RWPE2 (cell line): ENCODE measurements at places on chromosomes 12 and 14.

GRCh38 chr14:22513066-22513812, 75.8 kb downstream of the DAD1 start:
- no peak overlapping the region for H3K4me3 ChIP-seq
- no peaks in the 10 kb centered on the region for H3K4me1 ChIP-seq
- no peaks in the 10 kb centered on the region for H3K27me3 ChIP-seq
- no peaks in the 10 kb centered on the region for H3K36me3 ChIP-seq

DNA sequence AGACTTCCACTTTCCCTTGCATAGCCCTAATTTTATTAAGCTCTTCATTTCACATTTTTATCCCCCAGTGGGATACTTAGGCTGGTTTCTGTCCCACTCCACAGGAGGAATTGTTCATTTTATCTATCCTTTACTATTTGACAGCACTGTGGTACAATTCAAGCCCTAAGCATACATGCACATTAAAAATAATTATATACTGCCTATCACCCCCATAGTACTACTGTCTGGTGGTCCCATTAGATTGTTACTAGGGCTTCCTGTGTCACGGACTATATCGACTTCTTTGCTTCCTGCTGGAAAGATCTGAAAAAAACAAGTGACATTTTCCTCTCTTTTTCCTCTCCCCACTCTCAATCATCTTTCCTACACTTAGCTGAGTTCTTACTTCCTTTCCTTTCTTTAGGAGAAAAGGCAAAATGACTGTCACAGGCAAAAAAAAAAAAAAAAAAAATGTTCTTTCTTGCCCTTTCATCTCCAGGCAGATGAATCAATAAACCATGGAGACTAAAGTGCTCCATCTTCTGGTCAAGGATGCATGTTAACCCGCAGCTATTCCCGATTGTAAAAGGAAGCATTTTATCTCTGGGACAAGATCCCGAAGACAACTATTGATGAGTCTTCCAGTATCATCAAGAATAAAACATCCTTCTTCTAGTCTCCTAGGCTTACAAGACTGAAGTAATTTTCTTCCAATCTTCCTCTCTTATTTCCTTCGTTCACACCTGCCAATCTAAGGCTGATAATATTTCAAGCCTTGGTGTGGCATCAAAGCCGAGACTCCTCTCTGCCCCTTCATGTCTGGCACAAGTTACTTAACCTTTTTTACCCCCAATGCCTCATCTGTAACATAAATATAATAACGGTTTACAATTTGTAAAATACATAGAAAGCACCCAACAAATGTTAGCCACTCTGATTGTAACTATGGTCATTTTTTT, 94.4 kb upstream of the PLEKHG7 start:
- H3K27ac ChIP-seq, result peak overlapping the region; percentile 98
- peaks cover 9% of the 10 kb centered on the region for H3K4me1 ChIP-seq
- H3K4me3 ChIP-seq, result no peak overlapping the region
- no peaks in the 10 kb centered on the region for H3K27me3 ChIP-seq

GRCh38 chr12:12229556-12230092, 37.2 kb downstream of the LRP6 start:
- DNase-seq, result no peak
- no peaks in the 10 kb centered on the region for H3K36me3 ChIP-seq
- H3K27me3 ChIP-seq, result no peaks in the 10 kb centered on the region
- H3K27ac ChIP-seq, result no peak overlapping the region

- peaks cover 5% of the 10 kb centered on the region for H3K36me3 ChIP-seq
- H3K4me3 ChIP-seq, result no peak overlapping the region
- no peak for DNase-seq
- H3K27me3 ChIP-seq, result no peaks in the 10 kb centered on the region
Observed at GRCh38 chr14:54727929-54728328, 161.0 kb downstream of the SAMD4A start.

DNA sequence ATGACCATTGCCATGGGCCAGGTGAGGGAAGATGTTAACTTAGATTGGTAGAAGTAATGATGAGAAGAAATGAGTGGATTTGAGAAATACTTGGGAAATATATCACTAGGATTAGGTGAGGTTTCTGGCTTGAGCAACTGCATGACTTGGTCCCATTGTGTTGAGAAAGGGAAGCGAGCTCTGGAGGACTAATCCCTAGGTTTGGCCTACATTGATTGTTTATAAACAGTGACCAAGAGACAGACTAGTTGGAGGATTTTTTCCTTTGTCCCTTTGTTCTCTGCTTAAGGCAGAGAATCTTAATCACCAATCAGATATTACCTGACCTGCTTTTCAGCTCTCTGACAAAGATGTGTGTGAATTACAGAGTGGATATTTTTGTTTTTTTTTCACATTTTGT, 100.5 kb downstream of the AEBP2 start:
- DNase-seq, result no peak
- no peak overlapping the region for H3K27ac ChIP-seq
- H3K36me3 ChIP-seq, result no peaks in the 10 kb centered on the region
- no peak overlapping the region for H3K4me3 ChIP-seq

DNA sequence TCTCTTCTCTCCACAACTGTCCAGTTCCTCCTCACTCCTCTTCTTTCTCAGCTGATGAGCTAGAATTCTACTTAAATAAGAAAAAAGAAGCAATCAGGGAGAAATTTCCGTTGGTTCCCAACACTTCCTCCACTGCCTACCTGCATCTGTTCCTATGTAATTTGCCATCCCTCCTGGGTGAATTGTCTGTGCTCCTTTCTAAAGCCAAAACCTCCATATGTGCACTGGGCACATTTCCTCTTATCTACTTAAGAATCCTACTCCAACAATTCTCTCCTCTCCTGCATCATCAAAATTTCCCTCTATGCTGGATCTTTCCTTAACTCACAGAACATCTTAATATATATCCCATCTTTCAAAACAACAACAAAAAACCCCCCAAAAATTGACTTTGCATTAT, 35.2 kb downstream of the GPR65 start:
- no peak overlapping the region for H3K27ac ChIP-seq
- no peaks in the 10 kb centered on the region for H3K27me3 ChIP-seq
- H3K4me1 ChIP-seq, result peaks cover 3% of the 10 kb centered on the region
- H3K36me3 ChIP-seq, result no peaks in the 10 kb centered on the region
- H3K4me3 ChIP-seq, result no peak overlapping the region

- no peaks in the 10 kb centered on the region for H3K27me3 ChIP-seq
- peaks cover 12% of the 10 kb centered on the region for H3K36me3 ChIP-seq
- H3K4me3 ChIP-seq, result no peak overlapping the region
- no peak for DNase-seq
- no peak overlapping the region for H3K27ac ChIP-seq
Observed at GRCh38 chr12:51012570-51013236, 13.5 kb downstream of the SLC11A2 start.

DNA sequence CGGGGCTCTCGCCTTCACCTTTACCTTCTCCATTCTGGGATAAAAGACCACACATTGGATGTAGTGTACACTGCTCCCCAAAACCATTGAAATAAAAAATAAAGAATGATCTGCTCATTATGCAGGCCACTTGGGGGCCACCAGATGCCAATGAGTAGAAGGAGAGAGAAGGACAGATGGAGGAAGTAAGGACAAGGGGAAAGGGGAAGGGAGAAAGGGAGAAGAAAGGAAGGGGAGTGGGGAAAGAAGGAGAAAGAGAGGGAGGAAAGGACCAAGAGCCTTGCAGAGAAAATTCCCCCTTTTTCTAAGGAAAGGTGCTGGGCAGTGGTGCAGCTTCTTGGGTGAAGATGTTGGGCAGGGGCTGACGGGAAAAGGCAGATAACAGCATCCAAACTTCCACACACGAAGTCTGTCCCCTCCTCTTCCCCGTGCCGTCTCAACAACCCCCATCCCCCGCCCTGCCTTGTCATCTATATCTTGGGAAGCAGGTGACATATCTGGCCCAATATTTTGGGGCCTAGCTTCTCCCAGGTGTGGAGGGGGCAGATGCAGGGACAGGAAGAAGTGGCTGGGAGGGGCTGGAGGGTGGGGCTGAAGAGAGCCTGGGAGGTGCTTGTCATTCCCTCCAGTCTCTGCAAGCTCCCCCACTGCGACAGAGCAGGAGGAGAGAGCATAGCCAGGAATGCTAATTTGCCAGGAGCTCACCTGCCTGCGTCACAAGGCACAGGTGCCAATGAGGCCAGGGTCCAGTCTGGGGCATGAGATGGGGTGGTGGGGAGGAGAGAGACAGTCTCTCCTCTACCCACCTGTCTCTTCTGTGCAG, 107.5 kb downstream of the SINHCAF start:
- no peak overlapping the region for H3K4me3 ChIP-seq
- no peak overlapping the region for H3K27ac ChIP-seq
- DNase-seq, result no peak
- H3K36me3 ChIP-seq, result no peaks in the 10 kb centered on the region
- no peaks in the 10 kb centered on the region for H3K27me3 ChIP-seq

DNA sequence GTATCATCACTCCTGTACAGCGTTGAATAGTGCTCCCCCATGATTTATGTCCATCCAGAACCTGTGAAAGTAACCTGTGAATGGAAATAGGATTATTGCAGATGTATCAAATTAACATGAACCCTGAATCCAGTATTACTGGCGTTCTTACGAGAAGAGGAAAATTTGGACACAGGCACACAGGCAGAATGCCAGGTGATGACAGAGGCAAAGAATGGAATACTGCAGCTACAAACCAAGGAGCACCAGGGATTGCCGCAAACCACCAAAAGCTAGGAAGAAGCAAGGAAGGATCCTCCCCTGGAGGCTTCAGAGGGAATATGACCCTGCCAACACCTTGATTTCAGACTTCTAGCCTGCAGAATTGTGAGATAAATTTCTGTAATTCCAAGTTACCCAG, 113.5 kb upstream of the EGLN3 start:
- DNase-seq, result no peak
- no peaks in the 10 kb centered on the region for H3K27me3 ChIP-seq
- no peaks in the 10 kb centered on the region for H3K36me3 ChIP-seq
- peaks cover 16% of the 10 kb centered on the region for H3K4me1 ChIP-seq

DNA sequence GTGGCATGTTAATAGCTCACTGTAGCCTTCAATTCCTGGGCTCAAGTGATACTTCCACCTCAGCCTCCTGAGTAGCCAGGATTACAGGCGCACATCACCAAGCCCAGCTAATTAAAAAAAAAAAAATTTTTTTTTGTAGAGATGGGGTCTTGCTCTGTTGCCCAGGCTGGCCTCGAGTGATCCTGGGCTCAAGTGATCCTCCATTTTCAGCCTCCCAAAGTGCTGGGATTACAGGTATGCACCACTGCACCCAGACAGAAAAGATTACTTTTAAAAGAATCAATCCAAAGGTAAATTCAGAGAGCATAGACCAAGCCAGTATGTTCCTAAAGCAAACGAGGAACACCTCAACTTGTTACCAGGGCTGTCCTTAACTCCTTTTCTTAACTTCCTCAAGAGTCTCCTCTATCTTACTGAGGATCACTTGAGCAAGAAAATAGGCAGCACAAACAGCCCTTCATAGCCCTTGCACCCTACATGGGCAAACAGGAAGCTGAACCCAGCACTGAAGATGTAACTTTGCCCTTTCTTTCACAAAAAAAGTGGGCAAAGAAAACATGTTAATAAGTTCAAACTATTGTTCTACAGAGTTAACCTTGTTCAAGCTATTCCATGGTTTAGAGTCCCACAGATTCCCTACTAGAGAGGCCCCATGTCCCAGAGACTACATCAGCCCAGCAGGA, 11.3 kb downstream of the CS start:
- peaks cover 54% of the 10 kb centered on the region for H3K36me3 ChIP-seq
- H3K27me3 ChIP-seq, result no peaks in the 10 kb centered on the region
- no peak overlapping the region for H3K27ac ChIP-seq
- no peak overlapping the region for H3K4me3 ChIP-seq
- no peak for DNase-seq

DNA sequence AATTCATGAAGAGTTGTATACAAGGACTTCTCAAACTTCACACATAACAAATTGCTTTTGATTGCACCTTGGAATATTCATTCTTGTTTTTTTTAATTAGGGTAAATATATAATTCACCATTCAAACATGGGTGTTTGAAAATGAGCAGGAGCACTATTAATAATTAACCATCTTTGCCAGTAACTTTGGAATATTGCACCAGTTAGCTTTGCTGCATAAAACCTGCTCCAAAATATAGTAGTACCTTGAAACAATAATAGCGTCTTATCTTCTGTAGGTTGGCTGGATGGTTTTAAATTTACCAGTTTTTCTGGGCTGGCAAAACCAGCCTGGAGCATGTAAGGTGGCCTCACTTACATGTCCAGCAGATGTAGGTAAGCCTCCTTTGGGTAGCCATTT, 1112.4 kb downstream of the TRHDE start:
- H3K27me3 ChIP-seq, result no peaks in the 10 kb centered on the region
- no peak overlapping the region for H3K27ac ChIP-seq
- no peak overlapping the region for H3K4me3 ChIP-seq
- DNase-seq, result no peak

DNA sequence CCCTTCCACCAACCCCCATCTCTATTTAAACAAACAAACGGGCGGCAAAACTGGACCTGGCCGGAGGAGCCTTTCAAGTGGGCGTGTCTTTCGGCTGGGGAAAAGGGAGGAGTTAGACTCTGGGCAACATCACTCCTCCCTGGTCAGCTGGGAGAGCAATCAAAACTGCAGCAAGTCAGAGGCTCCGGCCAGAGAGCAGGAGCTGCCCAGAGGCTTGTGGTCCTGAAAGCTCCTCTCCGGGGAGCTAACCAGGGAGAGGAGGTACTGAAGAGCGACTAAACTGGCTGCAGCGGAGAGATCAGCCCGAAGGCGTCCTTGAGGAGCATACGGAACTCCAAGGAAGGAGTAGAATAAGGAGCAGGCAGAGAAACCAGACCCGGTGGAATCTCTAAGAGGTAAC, at the start of gene NEUROD4:
TSS of gene NEUROD4 (plus strand) at position 191 of the 400 bp plus-strand sequence. CDS start 6,466 bp downstream, outside the sequence.
- H3K4me1 ChIP-seq, result no peaks in the 10 kb centered on the region
- no peak within 1 kb of the TSS for H3K27ac ChIP-seq
- H3K36me3 ChIP-seq, result no peaks in the 10 kb centered on the region
- H3K27me3 ChIP-seq, result peaks cover 28% of the 10 kb centered on the region
- peak; percentile 55 for DNase-seq
- H3K4me3 ChIP-seq, result no peak within 1 kb of the TSS

DNA sequence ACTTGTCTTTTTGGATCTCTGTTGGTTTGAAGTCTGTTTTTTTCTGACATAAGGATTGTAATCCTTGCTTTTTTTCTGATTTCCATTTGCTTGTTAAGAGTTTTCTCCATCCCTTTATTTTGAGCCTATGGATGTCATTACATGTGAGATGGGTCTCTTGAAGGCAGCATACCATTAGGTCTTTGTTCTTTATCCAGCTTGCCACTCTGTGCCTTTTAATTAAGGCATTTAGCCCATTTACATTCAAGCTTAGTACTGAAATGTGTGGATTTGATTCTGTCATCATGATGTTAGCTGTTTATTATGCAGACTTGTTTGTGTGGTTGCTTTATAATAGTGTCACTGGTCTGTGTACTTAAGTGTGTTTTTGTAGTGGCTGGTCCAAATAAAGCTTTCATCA, 100.0 kb downstream of the CCDC91 start:
- no peaks in the 10 kb centered on the region for H3K36me3 ChIP-seq
- no peak overlapping the region for H3K27ac ChIP-seq
- H3K4me1 ChIP-seq, result no peaks in the 10 kb centered on the region
- DNase-seq, result no peak
- no peaks in the 10 kb centered on the region for H3K27me3 ChIP-seq
- H3K4me3 ChIP-seq, result no peak overlapping the region
